ENCODE measurements at places on chromosomes 7 and 10.

DNA sequence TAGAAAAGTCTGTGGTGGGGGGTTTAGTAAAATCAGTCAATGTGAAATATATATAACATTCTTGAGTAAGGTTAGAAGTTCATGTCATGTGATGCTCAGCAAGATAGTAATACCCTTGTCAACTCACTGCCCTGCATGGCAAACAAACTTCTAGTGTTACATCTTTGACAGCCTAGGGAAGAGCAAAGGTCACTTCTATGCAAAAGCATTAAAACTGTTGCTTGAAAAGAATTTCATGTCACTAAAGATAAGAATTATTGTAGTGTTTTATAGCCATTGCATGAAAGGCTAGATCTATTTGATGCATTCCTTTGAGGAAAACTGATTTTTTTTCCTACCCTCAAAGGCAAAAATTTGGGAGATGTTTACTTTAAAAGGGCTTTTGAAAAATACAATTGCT, 176.0 kb downstream of the SKAP2 start:
- no peak for DNase-seq

DNA sequence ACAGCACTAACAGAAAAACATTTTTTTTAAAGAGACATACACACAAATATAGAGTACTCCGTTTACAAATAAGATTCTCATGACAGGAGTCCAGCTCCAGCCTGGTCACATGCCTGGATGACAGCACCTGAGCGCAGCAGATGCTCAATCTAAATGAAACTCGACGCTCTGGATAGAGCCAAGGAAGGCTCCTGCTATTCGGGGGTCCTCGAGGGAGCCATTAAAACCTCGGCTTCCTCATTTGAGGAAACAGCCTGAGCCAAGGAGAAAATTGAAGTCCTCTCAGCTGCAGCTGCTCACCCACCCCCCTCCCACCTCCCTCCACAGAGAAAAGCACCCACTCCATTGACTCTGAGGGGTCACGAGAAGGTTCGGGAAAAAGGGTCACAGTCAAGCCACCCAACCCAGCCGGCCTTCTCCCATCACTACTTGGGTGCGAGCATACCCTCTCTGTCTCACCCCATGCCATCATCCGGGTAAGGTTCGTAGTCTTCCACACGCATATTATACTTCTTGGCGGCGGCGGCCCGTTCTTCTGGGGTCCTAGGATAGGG, 673 bp downstream of the NDUFB8 start:
- DNase-seq: no peak

GRCh38 chr10:49668684-49669083, 10.8 kb upstream of the C10orf53 start:
- DNase-seq: no peak

DNA sequence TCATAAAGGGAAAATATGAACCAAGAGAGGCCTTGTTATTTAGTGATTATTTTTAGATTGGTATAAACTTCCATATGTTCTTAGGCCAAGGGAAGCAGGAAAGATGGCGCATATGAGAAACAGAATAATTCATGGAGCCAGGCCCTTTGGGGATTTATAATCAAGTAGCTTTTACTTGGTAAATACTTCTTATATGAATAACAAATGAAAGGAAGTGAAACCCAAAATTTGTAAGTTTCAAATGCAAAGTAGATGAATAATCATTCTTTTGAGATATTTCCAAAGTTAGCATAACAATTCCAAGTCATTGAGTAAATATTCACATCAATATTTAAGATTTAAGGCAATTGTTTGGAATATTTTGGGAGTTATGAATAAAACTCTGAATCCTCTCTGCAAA, 13.9 kb upstream of the OPTN start:
- no peak for DNase-seq

Measured in skeletal muscle cell (primary cell).